ENCODE measurements at places on chromosomes 2 and 18.

DNA sequence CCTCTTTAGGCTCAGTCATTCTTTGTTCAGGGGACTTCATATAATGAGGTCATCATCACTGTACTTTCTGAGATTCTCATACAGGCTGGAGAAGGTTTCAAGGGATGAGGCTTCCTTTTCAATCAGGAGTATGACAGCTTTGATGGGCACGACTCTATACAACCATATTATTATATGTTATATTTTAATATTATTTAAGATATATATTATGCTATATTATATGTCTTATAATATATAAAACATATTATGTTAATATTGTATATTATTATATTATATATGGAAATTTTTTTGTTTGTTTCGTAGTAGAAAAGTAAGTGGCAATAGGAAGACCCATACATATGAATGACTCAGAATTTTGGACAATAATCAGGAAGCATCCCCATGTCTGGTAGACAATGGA is 78.0 kb upstream of the GATA6 start:
- no peak for DNase-seq

- DNase-seq, result no peak
These were observed 8.7 kb downstream of the NIFK start for GRCh38 chr2:121727950-121728349.

- DNase-seq, result no peak
These were observed 933.9 kb downstream of the TRIB2 start for GRCh38 chr2:13650586-13651180.

GRCh38 chr2:19733951-19734425 is 167.8 kb downstream of the TTC32 start:
- no peak for DNase-seq

GRCh38 chr2:127633556-127634065 is 12.3 kb upstream of the GPR17 start:
- DNase-seq, result no peak

DNA sequence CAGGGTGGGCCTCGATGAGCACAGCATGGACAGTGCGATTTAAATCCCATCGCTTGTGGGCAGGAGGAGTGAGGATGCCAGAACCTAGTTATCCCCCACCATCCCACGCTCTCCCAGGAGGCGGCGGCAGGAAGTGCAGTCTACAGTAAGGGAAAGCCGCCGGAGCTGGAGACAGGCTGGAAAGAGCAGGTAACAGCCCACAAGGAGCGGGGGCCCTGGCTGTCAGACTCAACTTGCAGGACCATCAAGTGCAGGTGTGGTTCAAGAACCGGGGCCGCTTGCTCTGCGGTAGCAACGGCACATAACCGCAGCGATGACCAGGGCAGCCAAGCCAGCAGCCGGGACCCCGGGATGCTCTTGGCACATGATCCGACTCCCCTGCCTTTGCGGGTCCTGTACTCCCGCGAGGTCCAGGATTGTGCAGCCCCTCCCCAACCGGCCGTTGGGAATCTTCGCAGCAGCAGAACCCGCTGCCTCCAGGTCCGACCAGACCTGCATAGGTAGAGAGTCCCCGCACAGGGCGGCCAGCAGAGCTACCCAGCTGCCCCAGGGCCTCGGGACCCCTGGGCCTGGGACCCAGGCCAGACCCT is 82.1 kb downstream of the BIN1 start:
- DNase-seq, result no peak

- no peak for DNase-seq
These were observed 97.8 kb upstream of the PMAIP1 start for GRCh38 chr18:59802031-59802430.

- no peak for DNase-seq
These were observed 127.1 kb downstream of the ETAA1 start for GRCh38 chr2:67524213-67524612.

- DNase-seq, result no peak
These were observed 89.1 kb downstream of the ALPK2 start for GRCh38 chr18:58539659-58540380.

- no peak for DNase-seq
These were observed 353.1 kb downstream of the EIPR1 start for GRCh38 chr2:3024401-3024935.

GRCh38 chr18:495452-495851 is 5.0 kb downstream of the COLEC12 start:
- DNase-seq, result no peak

DNA sequence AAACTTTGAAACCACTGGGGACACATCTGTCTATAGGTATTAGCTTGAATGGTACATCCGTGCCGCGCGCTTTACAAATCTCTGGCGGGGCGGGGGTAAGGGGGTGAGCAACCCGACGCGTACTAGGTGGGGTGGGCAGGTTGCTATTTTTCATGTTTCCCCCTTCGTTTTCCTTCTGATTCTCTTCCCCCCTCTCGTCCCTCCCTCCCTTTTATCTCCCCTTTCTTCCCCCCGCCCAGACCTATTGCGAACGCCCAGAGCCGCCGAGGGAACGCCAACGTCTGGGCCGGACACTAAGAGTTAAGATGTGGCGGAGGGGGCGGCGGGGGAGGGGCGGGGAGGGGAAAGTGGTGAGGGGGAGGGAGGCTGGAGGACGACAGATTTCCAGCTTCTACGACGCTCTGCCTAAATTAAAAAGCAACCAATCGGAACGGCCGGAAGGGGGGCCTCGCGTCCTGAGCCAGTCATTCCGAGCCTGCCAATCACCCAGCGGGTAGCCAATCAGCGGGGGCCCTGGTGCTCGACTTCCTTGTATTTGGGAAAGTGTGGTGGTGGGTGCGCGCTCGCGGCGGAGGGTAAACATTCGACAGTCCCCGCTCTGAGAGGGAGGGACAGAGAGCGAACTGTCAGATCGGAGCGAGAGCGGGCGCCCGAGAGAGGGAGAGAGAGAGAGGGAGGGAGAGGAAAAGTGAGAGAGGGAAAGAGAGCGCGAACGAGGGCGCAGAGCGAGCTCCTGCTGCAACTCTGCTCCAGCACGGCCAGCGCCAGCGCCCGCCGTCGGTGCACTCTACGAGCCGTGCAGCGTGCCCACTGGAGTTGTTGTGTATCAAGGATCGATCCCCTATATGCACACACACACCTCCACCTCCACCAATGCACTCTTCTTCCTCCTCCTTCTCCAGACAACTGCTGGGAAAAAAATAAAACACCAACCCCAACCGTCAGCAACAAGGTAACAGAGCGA is at the start of gene POU3F3:
Gene POU3F3 (plus strand): TSS at position 582 of the 964 bp plus-strand sequence. CDS start 1,396 bp downstream, outside the sequence.
- no peak for DNase-seq

GRCh38 chr18:22483407-22483806 is 65.7 kb upstream of the CTAGE1 start:
- no peak for DNase-seq
